ENCODE measurements at places on chromosomes 5 and 9. TPM values are rescaled to one million over a fixed set of nuclear protein-coding genes. Genes with fewer than 3 reads are reported as not detected.

- no peak for DNase-seq
Measured at GRCh38 chr9:107044872-107045271, 181.9 kb downstream of the ZNF462 start.

DNA sequence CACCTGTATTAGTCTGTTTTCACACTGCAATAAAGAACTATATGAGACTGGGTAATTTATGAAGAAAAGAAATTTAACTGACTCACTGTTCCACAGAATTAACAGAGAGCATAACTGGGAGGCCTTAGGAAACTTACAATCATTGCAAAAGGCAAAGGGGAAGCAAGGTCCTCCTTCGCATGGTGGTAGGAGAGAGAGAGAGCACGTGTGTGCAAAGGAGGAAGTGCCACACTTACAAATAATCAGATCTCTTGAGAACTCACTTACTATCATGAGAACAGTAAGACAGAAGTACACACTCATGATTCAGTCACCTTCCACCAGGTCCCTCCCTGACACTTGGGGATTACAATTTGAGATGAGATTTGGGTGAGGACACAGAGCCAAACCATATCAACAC is 258.7 kb downstream of the TRIM32 start:
- DNase-seq = no peak

GRCh38 chr5:83488821-83489220 is 17.3 kb downstream of the VCAN start:
- no peak for DNase-seq

- no peak for DNase-seq
Measured at GRCh38 chr9:131835151-131835910, 95.5 kb upstream of the RAPGEF1 start.

GRCh38 chr5:36561601-36562000 is 44.8 kb upstream of the SLC1A3 start:
- no peak for DNase-seq

- no peak for DNase-seq
Measured at GRCh38 chr5:39570403-39571027, 145.7 kb upstream of the DAB2 start.

GRCh38 chr5:62343428-62343827 is 37.4 kb downstream of the KIF2A start:
- DNase-seq = no peak

- DNase-seq = no peak
Measured at GRCh38 chr9:94303321-94303720, 25.1 kb downstream of the NUTM2F start.

DNA sequence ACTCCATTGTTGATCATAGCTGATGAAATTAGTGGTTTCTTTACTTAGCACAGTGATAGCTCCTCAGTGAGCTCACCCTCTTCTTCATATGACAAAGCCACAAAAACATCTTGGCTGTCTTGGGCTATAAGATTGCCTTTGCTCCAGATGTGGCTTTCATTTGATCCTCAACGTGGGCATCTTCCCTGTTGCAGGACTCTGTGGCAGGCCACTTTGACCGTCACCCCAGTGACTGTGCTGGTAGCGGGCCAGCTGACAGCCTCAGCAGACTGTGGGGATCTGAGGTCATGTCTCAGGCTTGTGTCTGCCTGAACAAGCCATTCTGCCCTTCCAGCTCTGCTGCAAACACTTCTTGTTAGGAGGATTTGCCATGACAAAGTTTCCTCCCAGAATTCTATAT is 422.2 kb downstream of the NR2F1-AS1 start:
- no peak for DNase-seq

Gene IQGAP2
- 66.0 TPM for total RNA-seq

Gene ARHGEF37
- 1.8 TPM for total RNA-seq

Gene CMBL
- 30.9 TPM for total RNA-seq

Gene ZNF169
- 7.0 TPM for total RNA-seq

Gene SERF1A
- 17.2 TPM for total RNA-seq

Gene OR4F3
- total RNA-seq = not detected

Gene ISOC1
- 30.3 TPM for total RNA-seq

Gene NAIP
- total RNA-seq = 4.7 TPM

Gene NUTM2F
- total RNA-seq = not detected

Data from H1 (cell line).